ENCODE measurements at places on chromosomes 1 and 21. TPM values are rescaled to one million over a fixed set of nuclear protein-coding genes. Genes with fewer than 3 reads are reported as not detected.

The CATSPER4 gene
- not detected for total RNA-seq

The NES gene
- total RNA-seq: 56.3 TPM

The SPRR5 gene
- total RNA-seq: not detected

The TRABD2B gene
- total RNA-seq: not detected

The ARMH1 gene
- 2.8 TPM for total RNA-seq

The FCRL4 gene
- not detected for total RNA-seq

The PRRX1 gene
- total RNA-seq: 0.69 TPM

The RYR2 gene
- total RNA-seq: 0.03 TPM

The TESK2 gene
- total RNA-seq: 3.3 TPM

The TTC39A gene
- 8.3 TPM for total RNA-seq

The NCAM2 gene
- total RNA-seq: 2.2 TPM

The RAB4A gene
- 73.0 TPM for total RNA-seq

The INTS11 gene
- 114 TPM for total RNA-seq

The LRRC7 gene
- not detected for total RNA-seq

The PCAT6 gene
- total RNA-seq: 2.2 TPM

The IKBKE gene
- 6.4 TPM for total RNA-seq

The INPP5B gene
- total RNA-seq: 17.7 TPM

The TAS1R1 gene
- total RNA-seq: not detected

The RHOU gene
- 9.2 TPM for total RNA-seq

The KCNN3 gene
- 0.05 TPM for total RNA-seq

The TGFB2 gene
- total RNA-seq: 58.9 TPM
